ENCODE measurements at places on chromosomes 1 and 21. TPM values are rescaled to one million over a fixed set of nuclear protein-coding genes. Genes with fewer than 3 reads are reported as not detected.

DNA sequence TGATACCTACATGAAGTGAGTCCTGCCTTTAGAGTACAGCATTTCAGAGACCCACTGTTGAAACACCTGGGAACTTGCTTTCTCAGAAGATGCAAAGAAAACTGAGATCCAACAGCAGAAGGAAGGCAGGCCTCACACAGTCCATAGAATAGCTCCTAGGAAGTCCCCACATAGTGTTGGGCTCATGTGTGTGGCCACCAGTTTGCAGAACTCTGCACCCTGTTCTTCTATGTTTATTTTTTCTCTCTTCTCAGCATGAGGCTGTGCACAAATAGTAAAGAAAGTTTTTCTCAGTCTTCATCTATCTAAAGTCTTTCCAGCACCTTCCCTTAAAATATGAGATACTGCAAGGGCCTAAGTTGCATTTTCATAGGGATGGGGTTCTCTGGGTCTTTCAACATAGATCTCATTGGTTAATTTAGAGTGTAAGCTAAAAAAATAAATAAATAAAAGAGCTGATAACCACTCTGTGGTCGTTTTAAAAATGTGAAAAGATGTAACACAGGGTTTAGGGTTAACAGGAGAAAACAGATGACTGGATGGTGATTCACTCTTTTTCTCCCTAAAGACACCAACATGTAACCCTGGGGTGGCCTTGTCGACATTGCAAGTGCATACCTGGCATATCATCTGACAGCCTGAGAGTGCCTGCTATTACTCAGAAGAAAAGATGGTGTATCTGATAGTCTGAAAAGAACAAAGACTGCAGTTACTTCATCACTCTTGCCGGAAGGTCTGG is 94.6 kb downstream of the ZC3H11B start:
- no peak for ATAC-seq

- no peak for ATAC-seq
Measured at GRCh38 chr1:176853503-176853902, 311.0 kb downstream of the ASTN1 start.

DNA sequence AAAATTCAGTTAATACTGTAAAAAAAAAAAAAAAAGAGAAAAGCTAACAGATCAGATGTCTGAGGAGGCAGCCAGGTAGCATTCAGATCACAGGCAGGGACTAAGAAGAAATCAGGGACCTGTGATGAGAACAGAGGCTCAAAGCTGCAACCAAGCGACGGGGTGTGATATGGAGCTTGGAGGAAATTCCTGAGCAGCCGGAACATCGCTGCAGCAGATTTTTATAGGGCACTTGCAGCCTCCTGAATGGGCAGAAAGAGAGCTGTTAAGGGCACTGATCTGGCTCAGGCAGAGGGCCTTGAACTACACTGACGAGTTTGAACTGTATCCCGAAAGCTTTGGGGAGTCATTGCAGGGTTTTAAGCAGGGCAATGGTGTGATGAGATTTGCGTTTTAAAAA is 315.4 kb downstream of the ADGRL2 start:
- no peak for ATAC-seq

- no peak for ATAC-seq
Measured at GRCh38 chr1:12620488-12620865, 2.5 kb upstream of the DHRS3 start.

APCS gene
- not detected for total RNA-seq

DNA sequence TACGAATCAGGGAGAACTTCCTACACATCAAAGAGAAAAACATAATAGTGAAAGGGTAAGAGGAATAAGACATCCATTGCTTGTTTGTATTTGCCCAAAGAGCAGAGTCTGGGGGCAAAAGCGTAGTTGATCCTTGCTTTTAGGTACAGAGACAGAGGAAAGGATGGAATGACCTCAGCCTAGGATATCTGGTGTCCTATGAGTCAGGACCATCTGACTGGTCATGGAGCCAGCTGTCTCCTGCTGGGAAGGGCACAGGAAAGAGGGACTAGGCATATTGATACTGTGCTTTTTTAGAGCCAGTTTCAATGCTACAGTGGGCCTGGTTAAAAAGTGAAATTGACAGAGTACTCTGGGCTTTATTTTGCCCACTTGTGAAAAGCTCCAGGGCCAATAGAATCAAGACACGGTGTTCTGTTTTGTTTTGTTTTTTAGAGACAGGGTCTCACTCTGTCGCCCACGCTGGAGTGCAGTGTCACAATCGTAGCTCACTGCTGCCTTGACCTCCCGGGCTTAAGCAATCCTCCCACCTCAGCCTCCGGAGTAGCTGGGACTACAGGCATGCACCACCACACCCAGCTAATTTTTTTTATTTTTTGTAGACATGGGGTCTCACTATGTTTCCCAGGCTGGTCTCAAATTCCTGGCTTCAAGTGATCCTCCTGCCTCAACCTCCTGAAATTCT is 3.2 kb downstream of the PLEKHO1 start:
- ATAC-seq: no peak

DNA sequence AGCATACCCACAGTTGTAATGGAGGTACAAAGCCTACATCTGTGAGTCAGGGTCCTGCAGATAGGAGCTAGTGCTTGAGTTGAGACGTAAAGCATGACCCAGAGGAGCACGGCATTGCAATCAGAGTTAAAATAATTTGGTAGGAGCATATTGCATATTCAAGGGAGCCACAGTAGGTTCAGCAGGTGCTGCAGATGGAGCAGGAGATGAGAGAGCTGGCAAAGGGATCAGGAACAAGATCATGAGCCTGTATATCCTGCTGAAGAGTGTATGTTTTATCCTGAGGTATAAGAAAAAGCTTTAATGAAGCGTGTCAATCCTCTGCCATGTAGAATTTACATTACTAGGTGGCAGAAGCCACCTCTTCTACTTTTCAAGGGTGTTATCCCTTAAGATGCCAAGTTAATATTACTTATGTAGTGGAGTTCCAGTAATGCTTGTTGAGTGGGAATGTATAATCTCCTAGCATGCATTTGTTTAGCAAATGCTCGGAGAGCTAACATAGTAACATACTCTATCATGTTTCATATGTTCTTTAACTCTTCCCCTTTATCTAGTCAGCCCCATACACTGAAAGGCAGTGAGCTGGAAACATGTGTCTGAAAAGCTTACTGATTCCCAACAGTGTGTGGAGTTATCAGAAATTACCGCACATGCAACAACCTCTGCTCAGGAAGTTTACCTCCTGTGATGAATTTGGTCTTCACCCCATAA is 300.3 kb downstream of the GRIK1 start:
- no peak for ATAC-seq

DNA sequence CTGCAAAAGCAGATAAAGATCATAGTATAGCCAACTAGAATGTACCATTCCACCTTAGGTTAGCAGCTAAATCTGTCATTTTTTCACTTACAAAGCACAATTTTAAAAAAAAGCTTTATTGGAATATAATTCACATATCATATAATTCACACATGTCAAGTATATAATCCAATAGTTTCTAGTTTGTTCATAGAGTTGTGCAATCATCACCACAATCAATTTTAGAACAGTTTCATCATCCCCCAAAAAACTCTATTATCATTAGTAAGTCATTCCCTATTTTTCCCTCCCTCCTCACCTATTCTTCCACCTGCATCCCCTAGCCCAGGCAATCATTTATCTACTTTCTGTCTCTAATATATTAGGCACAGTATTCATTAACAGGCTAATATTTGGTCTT is 32.0 kb upstream of the INSL5 start:
- no peak for ATAC-seq

- no peak for ATAC-seq
Measured at GRCh38 chr1:214615109-214615508, 12.1 kb downstream of the CENPF start.

PLA2G5 gene
- 0.52 TPM for total RNA-seq

- peak; percentile 38 for ATAC-seq
Measured at GRCh38 chr21:38310646-38311485, 54.1 kb downstream of the KCNJ15 start.

- no peak for ATAC-seq
Measured at GRCh38 chr1:77687519-77687906, 5.1 kb upstream of the ZZZ3 start.

DNA sequence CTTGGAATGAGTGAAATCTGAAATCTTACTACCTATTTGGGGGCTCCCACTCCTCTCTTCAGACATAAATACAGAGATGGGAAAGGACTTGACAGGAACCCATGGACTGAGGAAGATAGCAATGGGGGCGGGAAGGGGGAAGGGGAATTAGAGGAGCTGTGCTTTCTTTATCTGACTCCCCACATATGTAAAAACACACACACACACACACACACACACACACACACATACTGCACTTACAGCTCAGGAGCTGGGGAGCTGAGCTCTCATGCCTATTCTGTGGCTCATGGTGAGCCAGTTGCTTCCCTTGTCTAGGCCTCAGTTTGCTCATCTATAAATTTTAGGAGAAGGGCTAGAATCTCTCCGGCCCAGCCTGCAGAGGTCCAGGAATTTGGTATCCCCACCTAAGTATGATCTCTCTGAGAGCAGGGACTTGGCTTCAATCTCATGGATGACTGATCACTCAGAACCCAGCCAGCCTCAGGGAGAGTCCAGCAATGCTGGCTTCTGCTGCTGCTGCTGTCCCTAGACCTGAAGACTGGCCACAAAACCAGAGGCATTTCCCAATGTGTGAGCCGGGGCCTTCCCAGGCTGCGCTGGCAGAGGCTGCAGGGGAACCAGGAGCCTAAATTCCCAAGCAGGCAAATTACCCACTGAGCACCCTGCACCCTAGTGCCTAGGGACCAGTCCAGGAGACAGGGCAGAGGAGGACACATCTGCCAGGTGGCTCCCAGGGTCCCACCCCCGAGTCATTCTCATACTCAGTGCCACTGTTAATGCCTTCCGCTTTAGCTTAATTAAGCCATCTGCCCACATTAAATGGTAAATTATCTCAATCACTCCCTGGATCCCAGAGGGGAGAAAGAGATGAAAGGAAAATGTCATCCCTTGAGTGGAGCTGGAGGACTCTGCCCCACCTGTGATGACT is 57.5 kb upstream of the RBM15 start:
- ATAC-seq: no peak

CA6 gene
- not detected for total RNA-seq

HAX1 gene
- 86.6 TPM for total RNA-seq

CHRM3 gene
- total RNA-seq: 0.68 TPM

DNA sequence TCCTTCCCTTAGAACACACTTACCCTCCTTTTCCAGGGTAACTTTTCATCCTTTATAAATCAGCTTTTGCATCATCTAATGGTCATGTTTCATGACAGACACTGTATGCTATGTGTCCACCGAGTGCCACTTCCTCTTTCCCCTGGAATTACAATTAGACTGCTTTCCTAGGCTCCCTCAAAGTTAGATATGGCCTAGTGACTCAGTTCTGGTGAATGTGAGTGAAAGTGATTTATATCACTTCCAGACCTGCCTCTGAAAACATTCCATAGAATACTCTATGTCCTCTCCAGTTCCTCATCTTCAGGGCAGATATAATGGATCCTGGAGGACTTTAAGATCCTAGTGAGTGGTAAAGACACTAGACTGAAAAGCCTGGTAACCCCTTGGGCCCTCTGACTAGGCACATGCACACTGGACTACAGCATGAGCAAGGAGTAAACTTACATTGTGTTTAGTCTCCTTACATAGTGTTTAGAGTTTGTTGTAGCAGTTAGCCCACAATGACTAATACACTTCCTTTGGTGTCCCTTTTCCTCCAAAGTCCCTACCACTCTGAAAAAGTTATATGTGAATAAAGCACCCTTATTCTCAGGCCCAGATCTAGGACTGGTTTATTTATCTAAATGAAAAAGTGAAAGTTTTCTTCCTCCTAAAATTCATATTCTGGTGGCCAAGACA is 59.3 kb downstream of the GPR88 start:
- no peak for ATAC-seq

DNA sequence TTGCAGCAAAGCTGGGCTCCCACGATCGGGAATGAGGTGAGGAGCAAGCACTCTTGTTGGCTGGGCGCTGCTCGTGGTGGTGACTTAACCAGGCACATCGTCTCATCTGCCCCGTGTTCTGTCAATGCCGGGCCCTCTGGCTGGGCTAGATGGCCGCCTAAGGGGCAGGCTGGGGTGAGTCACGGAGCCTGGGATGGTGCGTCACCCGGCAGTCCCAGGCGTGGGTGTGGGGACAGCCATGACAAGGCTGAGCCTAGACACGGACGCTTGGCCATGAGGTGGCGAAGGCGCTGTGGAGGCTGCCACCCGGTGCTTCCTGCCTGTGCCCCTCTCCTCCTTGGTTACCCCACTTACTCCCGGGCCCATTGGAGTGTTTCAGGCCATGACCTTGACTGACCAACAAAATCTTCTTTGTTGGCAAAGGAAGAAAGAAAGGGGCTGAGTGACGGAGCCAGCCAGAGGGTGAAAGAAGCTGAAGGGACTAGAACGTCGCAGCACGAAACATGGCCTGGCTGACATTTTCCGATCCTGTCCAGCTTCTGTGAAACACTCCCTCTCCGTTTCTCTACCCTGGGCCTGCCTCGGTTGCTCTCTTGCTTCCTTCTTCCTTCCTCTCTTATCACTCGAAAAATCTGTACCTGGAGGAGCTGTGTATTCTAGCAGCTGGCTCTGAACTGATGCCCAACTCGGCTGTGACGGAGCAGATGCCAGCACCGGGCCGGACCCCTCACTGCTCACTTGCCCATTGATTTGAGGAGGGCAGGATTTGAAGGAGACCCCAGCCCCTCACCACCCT is 596 bp downstream of the CD247 start:
- peak; percentile 90 for ATAC-seq

GRCh38 chr1:25543425-25544242 is at the start of gene LDLRAP1:
TSS of gene LDLRAP1 (plus strand) at chr1:25543606. CDS start at chr1:25543699, 93 bp downstream.
- peak; percentile 88 for ATAC-seq

DNA sequence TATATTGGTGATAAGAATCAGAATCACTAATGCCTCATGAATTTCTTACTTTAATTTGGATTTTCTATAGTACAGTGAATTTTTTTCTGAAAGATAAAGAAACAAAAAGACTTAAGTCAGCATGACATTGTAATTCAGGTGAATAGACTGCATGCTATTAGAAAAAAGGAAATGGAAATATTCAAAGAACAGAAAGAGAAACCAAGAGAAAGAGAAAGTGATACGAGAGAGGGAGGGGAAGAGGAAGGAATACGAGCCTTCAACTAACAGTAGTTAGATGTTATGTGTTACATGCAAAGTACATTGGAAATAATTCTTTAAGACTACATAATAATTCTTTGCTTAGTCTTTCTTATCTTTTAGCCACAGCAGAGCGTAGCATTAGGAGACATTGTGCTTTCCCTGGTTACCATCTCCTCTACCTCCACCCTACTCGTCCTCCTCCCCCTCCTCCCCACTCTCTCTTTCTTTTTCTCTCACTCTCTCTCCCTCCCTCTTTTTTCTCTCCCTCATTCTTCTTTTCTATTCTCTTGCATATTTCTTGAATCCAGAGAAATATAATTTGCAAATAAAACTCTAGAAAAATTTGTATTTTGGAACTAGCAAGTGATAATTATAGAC is 46.4 kb upstream of the ADGRL4 start:
- ATAC-seq: no peak

GRCh38 chr1:204367956-204368355 is 8.2 kb upstream of the PLEKHA6 start:
- ATAC-seq: no peak

- no peak for ATAC-seq
Measured at GRCh38 chr1:110255392-110255787, 45.3 kb downstream of the KCNC4 start.

CTH gene
- 11.3 TPM for total RNA-seq

GALE gene
- 61.6 TPM for total RNA-seq

ST6GALNAC5 gene
- total RNA-seq: 0.96 TPM
